K562 (cell line): ENCODE measurements at places on chromosomes 13 and 19. TPM values are rescaled to one million over a fixed set of nuclear protein-coding genes. Genes with fewer than 3 reads are reported as not detected.

Gene UQCR11
- 355 and 411 TPM in 2 replicates for total RNA-seq

Gene DNAAF3
- 43.0 and 44.3 TPM in 2 replicates for total RNA-seq

Gene TEX26
- not detected in 2 replicates for total RNA-seq

Gene RFX1
- 17.9 and 19.3 TPM in 2 replicates for total RNA-seq

Gene NLRP9
- not detected in 2 replicates for total RNA-seq

Gene ATP4B
- not detected in 2 replicates for total RNA-seq

Gene KLK14
- total RNA-seq = not detected in 2 replicates

Gene DHDH
- total RNA-seq = 1.6 and 2.1 TPM in 2 replicates

DNA sequence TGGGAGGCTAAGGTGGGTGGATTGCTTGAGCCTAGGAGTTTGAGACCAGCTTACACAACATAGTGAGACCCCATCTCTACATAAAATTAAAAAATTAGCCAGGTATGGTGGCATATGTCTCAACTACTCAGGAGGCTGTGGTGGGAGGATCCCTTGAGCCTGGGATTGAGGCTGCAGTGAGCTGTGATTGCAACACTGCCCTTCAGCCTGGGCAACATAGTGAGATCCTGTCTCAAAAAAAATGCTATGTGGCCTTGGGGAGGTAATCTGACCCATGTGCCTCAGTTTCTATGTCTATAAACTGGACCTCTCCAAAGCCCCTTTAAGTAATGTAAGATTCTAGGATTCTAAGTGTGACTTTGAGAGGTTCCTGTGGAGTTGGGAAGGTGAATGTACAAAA is 25.2 kb downstream of the ARL11 start:
- no peak for DNase-seq

- no peak for DNase-seq
Observed at GRCh38 chr13:109874484-109875454, 88.4 kb upstream of the IRS2 start.

GRCh38 chr13:100528353-100528752 is 60.2 kb downstream of the GGACT start:
- no peak for DNase-seq

GRCh38 chr19:11881151-11881800 is 6.3 kb upstream of the ZNF69 start:
- DNase-seq = peak; percentile 56

- DNase-seq = no peak
Observed at GRCh38 chr13:103007427-103007762, 58.8 kb downstream of the SLC10A2 start.

GRCh38 chr19:13952931-13953531 is 722 bp downstream of the DCAF15 start:
- DNase-seq = peak; percentile 67

DNA sequence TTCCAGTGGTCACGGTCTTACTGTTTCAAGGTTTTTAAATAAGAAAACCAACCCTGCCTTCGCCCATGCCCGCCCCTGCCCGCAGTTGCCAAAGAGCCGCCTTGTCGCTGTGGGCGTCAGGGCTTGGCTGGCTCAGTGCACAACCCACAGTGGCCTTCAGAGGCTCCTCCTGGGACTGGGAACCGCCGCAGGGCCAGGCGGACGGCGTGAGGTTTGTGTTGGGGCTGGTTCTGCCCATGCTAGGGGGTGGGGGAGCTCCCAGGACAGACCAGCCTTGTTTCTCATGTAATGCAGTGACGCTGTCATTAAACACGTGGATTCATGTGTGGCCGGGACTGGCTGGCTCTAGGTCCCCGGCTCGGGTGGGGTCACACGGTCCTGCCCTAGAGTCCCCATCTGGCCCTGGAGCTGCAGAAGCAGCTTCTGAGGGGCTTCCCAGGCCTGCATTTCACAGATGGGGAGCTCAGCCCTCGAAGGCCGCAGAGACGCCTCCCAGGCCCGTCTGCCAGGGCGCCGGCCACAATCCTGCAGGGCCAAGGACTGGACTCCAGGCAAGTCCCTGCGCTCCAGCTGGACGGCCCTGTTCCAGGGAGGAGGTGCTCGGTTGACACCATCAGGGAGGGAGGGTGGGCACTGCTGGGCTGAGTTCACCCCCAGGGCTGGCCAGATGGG is 2.4 kb upstream of the TEKTIP1 start:
- no peak for DNase-seq

- DNase-seq = no peak
Observed at GRCh38 chr13:35514061-35514477, 37.6 kb upstream of the MAB21L1 start.

DNA sequence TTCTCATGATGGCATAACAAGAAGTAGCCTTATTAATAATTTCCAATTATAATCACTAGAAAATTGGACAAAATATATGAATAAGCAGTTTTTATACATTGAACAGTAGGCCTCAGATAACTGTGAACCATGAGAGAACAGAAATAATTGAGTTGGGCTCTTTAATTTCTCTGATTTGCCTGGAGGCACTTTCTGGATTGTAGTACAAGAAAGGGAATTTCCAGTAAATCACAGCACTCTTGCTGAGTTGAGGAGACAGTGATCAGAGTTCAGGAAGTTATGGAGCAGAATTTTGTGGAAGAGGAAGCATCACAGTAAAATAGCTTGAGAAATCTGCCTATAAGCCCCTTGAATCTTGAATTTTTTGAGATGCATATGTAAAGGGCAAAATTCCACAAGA is 216.2 kb downstream of the MAB21L1 start:
- DNase-seq = no peak

- DNase-seq = no peak
Observed at GRCh38 chr13:96238861-96239260, 149.0 kb downstream of the HS6ST3 start.

GRCh38 chr19:35868823-35869326 is 501 bp downstream of the APLP1 start:
- no peak for DNase-seq

DNA sequence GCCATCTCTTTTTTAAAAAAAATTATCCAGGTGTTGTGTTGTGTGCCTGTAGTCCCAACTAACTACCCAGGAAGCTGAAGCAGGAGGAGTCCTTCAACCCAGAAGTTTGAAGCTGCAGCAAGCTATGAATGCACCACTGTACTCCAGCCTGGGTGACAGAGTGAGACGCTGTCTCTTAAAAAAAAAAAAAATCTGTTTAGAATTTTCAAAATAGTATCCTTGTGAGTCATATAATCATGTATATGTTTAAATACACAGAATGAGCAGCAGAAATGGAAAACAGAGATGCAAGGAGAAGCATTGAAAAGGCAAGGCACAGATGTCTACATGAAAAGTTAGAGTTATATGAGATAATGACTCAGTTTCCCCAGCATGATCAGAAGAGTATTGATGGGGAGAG is 31.2 kb downstream of the SYDE1 start:
- DNase-seq = no peak

- DNase-seq = no peak
Observed at GRCh38 chr19:34513767-34514166, 32.2 kb downstream of the WTIP start.

DNA sequence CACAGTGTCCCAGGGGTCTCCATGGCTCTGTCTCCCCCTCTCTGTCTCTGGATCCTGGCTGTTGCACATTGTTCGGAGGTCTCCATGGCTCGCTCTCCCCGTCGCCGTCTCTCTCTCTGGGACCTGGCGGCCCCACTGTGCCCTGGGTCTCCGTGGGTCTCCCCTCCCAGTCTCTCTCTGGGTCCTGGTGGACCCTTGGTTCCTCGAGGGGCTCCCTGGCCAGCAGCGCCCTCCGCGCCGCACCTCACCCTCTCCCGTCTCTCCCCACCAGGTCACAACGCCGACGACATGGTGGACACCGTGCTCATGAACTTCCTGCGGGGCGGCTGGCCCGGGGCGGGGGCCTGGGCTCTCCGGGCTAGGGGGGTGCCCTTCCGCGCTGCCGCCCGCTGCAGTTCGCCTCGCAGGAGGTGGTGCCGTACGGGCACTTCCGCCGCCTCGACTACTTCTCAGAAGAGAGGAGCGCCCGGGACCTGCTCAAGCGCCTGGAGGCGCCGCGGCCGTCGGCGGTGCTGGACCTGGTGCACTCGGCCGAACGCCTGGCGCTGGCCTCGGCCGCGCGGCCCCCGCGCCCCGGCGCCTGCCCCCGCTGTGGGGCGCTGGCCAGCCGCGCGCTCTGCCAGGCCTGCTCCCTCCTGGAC is 29.1 kb downstream of the SIGLEC5 start:
- DNase-seq = no peak

GRCh38 chr13:106108346-106108745 is 427.1 kb downstream of the EFNB2 start:
- DNase-seq = no peak
